ENCODE measurements at places on chromosomes 6 and 20.

DNA sequence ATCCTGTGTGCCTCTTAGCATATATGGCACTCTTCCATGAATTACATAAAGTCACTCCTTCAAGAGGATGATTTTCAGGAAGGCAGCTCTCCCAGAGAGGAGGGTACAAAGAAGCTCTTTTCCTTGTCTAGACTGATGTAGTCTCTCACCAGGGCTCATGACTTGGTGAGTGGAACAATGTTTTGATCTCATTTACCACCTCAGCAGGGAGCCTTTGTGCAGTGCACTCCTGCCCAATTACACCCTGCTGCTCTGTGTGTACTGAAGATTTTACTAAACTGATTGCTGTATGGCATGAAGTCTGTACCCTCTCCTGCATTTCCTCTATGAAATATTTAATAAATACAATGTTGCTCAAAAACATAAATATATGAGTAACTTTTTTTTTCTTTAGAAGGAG, 598.3 kb upstream of the HS3ST5 start:
- DNase-seq, result no peak

- DNase-seq, result no peak
Observed at GRCh38 chr6:42923666-42924065, 5.6 kb upstream of the CNPY3 start.

GRCh38 chr6:17865243-17865642, 122.2 kb downstream of the KIF13A start:
- DNase-seq, result no peak

GRCh38 chr20:39092733-39093410, 130.7 kb downstream of the DHX35 start:
- DNase-seq, result no peak

GRCh38 chr20:63004607-63005364, 2.0 kb downstream of the BHLHE23 start:
- DNase-seq, result no peak

- no peak for DNase-seq
Observed at GRCh38 chr6:5673019-5673790, 333.5 kb downstream of the NRN1 start.

DNA sequence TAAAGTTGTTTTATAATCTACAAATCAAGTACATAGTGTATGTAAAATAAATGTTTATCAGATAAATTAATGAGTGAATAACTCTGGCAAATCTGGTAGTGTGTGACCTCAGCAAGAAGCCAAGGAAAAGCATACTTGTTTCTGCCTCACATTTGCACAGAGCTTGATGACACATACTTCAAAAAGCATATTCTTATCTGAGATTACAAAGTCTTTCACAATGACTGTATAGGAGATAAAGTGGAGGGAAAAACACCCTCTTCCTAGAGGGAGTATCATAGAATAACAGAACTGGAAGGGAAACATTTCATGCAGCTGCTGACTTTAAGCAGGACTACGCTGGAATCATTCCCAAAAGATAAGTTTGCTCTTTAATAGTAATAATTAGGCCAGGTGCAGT, 28.1 kb upstream of the AKAP7 start:
- no peak for DNase-seq

DNA sequence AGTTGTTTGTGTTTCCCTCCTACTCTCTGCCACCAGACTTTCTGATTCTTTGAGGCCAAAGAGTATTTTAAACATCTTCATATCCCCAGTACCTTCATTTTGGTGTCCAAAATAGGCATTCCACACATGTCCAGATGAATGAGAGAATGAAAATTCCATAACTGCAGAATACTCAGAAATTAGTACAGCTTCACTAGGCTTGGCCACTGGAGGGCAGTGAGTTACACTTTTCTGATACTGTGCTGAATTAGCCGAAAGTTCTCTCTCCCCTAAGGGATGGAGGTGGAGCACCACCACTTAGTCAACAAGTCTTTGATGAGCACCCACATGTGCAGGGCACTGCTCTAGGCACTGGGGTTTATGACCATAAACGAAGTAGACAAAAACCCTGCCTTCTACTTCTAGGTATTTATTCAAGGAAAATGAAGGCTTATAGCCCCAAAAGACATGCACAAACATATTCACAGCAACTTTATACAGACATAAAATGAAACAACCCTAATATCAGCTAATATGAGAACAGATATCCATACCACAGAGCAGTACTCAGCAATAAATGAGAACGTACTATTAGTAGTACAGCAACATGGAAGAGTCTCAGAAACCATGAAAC, 46.1 kb upstream of the TMEM217 start:
- peak; percentile 66 for DNase-seq

DNA sequence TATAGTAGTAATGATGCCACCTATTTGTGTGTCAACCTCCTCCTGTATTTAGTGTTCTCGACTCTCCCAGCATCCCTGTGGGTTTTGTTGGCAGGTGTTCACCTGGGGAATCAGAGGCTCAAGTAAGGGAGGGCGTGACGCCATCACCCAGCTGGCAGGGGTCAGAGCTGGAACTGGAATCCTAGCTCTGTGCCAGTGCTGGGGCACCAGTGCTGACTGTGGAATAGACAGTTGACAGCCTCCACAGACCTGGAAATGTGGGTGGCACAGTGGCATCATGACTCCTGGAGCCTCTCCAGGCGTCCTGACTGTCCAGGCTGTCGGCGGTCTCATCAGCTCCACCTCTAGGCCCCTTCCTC, 102.8 kb downstream of the SYCP2 start:
- no peak for DNase-seq

GRCh38 chr6:1665214-1665613, 55.5 kb downstream of the FOXC1 start:
- DNase-seq, result no peak

DNA sequence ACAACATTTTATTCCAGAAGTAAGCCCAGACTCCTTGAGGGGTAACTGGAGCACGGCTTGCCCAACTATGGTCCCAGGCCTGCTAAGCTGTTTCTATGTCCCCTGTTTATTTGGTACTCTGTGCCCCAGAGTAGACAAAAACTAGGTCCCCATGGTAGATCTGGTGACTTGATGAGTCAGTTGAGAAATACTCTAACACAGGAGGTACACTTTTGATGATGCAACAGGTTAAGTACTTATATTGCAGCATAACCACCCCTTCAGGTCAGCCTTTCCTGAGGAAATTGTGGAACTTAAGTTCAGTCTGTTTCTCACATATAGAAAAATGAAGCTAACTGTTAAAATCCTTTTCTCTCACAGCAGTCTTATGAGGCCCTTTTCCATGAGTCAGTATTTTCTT, 19.6 kb downstream of the TTPAL start:
- DNase-seq, result no peak

DNA sequence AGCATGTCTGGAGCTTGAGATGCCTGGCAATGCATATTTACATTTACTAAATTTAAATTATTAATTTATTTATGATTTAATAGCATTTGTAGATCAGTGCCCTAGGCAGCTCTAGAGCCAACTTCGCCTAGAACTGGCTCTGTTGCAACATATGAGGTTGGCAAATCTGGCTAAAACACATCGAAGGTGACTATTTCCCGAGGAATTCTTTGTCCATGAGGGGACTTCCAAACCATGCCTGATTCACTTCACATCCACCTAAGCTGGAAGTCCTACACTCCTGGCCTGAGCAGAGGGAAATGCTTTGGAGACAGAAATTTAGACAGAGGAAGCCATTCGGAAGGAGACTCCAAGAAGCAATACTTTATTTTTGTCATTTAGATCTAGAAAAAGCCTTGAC, 211.0 kb upstream of the ARG1 start:
- DNase-seq, result no peak

GRCh38 chr20:56722042-56722441, 92.9 kb downstream of the TFAP2C start:
- DNase-seq, result no peak

- no peak for DNase-seq
Observed at GRCh38 chr6:106250953-106251352, 74.6 kb downstream of the ATG5 start.

GRCh38 chr6:158050107-158050735, 68.6 kb downstream of the SYNJ2 start:
- peak; percentile 27 for DNase-seq

DNA sequence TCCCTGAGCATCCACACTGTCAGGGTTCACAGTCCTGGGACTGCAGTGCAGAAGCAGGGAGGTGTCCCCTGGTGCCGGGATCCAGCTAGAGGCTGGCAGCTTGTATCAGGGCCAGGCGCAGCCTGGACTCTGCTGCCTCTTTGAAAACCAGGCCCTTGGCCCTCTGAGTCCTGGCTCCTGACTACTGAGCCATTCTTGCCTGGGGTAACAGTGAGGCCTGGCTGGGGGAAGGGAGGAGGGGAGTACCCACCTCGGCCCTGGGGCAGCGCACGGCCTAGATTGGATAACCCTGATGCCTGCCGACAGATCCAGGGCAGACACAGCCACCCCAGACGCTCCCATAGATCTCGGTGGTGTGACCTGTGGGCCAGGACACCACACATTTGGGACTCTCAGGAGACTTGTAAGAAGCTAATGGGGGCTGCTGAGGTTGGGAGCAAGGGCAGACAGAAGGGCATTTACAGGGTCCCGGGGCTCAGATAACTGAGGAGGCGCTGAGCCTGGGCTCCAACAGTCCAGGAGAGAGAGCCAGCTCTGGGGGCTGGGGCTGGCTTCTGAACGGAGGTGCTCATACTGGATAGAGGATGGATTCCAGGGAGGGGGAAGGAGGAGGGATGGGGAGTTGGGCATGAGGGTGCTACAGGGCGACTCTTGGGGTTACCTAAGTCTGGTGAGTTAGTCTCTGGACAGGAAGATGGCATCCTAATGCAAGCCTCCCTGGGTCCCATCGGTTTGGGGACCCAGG, 30.5 kb downstream of the SPDEF start:
- no peak for DNase-seq

DNA sequence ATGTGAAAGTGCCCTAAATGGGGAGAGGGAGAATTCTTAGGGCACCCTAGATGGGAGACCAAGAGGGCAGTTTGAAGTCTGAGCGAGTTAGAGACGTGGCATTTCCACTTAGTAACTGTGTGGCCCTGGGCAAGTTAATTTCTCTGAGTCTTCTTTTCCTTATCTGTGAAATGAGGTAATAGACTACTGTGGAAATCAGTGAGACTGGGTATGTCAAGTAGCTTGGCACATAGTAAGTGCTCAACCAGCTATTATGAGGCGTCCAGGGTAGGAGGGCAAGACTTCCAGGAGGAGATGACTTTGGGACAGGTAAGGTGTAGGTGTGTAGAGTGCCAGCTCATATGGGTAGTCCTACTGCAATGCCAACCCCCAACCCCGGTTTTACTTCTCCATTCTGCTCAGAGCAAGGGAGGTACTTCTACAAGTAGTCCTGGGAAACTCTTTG, 770 bp downstream of the KIF3B start:
- no peak for DNase-seq

GRCh38 chr6:108368431-108369030, 73.7 kb downstream of the AFG1L start:
- no peak for DNase-seq

- no peak for DNase-seq
Observed at GRCh38 chr6:35177596-35177995, 36.2 kb upstream of the SCUBE3 start.

DNA sequence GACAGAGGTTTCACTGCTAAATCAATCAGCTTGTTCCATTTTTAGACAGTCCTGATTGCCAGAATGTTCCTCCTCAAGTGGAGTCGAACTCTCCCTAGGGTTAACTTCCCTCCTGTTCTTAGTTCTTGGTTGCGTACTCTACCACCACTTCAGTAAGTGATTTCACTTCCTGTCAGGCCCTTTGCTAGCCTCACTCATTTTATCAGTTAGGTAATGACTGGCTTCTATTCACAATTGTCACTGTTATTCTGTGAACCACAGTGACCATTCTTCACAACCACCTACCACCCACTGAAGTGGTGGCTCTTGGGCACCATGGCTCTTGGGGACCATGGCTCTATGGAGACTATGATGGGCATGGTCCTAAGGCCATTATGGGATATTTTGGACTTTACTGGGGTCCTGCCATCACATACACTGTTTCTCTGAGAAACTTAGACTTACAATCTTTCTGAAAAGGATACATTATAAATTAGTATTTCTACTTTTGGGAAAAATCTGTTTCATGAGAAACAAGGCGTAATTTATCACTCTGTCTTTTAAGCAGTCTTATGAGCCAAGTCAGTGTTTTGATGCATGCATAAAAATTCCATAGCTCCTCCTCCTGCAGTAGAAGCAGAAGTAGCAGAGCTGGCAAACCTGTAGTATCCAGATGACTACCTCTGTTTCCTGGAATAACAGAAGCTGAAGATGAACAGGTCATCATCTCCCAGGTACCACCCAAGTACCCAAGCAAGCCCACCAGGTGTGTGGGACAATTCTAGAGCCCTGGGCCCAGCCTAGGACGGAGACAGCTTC, 66.3 kb downstream of the ATXN1 start:
- no peak for DNase-seq

GRCh38 chr20:14826543-14827313, 489.3 kb upstream of the FLRT3 start:
- no peak for DNase-seq

DNA sequence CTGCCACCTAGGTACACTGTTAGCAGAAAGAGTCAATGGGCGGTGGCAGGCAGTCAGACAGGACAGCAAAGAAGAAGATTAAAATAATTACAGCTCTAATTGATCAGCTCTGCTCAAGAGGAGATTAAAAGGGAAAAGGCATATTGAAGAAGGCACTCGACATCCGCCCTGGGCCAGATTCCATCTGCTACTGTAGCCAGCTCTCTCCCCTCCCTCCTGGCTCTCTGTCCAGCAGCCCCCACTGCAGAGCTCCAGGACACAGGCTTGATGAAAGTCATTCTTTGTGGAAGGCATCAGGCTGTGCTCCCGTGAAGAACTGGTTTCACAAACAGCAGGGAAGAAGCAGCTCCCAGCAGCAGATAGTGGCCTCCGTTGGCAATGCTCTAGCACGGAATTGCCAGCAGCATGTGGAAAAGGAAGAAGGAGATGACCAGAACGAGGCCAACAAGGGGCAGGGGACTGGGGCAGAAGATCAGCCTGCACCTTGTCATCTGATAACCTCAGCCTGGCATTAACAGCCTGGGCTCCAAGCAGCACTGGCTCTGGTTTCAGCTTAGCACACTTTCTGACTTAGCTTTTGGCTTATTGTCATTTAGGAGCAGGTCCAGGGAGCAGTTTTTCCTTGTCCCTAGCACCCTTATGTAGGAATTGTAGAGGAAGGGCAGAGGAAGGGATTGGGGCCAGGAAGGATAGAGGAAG, 465.9 kb downstream of the KIF16B start:
- no peak for DNase-seq

- no peak for DNase-seq
Observed at GRCh38 chr6:15426395-15426794, 180.5 kb downstream of the JARID2 start.

- no peak for DNase-seq
Observed at GRCh38 chr20:62820208-62820961, 3.5 kb downstream of the COL9A3 start.

- no peak for DNase-seq
Observed at GRCh38 chr6:67886840-67887292, 748.2 kb upstream of the ADGRB3 start.

GRCh38 chr6:23228439-23229024, 659.2 kb downstream of the HDGFL1 start:
- no peak for DNase-seq

- DNase-seq, result peak; percentile 74
Observed at GRCh38 chr6:113858480-113859348, 1.6 kb downstream of the MARCKS start.

Measured in dorsolateral prefrontal cortex (tissue), 122 donors.